ENCODE measurements at places on chromosomes 3 and 15.

DNA sequence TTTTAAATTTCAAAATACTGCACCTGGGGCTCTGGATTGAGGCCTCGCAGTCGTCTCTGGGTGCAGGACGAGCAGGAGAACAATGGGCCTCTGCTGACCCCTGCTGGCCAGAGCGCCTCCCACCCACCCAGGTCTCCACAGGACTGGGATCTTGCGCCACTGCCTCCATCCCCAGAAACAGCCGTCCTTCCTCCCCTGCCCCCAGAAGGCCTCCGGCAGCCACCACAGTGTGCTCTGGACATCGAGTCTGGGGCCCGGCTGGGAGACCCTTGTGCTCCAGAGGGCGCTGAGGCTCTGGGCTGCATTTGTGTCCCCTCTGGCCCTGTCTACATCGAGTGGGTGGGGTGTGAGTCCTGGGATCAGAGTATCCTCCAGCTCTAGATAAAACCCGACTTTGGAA, 6.7 kb upstream of the ACSBG1 start:
- peak; percentile 80 for DNase-seq

DNA sequence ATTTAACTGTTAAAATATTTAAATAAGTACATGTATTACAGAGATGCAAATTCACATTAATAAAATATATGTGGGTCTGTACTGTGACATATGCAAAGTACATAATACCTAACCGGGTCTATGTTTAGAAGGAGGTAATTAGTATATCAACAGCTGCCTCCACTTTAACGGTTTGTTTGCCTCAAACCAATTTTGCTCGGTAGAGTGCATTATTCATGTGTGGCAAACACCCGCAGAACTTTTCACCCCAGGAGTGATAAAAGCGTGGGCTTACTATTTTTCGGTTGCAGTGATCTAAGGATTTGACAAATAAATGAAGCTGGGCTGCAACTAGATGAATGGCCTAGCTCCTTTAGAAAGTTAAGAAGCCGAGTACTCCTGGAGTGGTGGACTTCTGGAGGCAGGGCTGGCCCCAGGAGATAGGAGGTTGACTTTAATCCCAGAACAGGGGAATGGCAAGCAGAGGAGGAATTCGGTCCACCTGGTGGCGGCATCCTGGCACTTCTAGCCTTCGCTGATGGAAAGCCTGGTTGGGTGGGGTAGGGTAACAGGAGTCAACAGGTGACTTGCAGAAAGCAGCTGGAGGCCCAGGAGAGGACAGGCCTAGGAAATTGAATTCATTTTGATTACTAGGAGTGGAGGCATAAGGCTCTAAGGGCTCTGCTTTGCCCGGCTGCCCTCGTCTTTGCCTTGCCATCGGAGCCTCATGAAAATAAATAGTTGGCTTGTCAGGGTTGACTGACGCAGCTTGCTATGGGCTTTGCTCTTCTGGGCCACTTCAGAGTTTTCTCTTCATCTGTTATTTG, 2.4 kb downstream of the SLCO3A1 start:
- peak; percentile 21 for DNase-seq

DNA sequence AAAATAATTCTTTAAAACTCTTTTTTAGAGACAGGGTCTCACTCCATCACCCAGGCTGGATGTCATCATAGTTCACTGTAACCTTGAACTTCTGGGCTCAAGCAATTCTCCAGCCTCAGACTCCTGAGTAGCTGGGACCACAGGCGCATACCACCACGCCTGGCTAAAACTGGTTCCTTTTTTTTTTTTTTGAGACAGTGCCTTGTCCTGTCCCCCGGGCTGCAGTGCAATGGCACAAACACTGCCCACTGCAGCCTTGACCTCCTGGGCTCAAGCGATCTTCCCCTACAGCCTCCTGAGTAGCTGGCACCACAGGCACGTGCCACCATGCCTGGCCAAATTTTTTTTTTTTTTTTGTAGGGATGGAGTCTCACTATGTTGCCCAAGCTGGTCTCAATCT, 23.7 kb upstream of the FURIN start:
- no peak for DNase-seq

GRCh38 chr3:14366915-14367823, 35.2 kb upstream of the SLC6A6 start:
- DNase-seq, result no peak

- no peak for DNase-seq
Measured at GRCh38 chr3:116338713-116339112, 106.6 kb downstream of the LSAMP start.

- DNase-seq, result no peak
Measured at GRCh38 chr3:111979434-111980038, 710 bp downstream of the ABHD10 start.

GRCh38 chr3:10315771-10316344, 5.1 kb downstream of the SEC13 start:
- DNase-seq, result no peak

GRCh38 chr15:28093752-28094535, 5.2 kb downstream of the OCA2 start:
- no peak for DNase-seq

- DNase-seq, result peak; percentile 45
Measured at GRCh38 chr15:43285609-43286037, 18.9 kb upstream of the TGM5 start.

GRCh38 chr3:125602752-125603649, 7.7 kb upstream of the OSBPL11 start:
- DNase-seq, result no peak

GRCh38 chr15:68479870-68480269, 47.9 kb upstream of the ITGA11 start:
- no peak for DNase-seq

DNA sequence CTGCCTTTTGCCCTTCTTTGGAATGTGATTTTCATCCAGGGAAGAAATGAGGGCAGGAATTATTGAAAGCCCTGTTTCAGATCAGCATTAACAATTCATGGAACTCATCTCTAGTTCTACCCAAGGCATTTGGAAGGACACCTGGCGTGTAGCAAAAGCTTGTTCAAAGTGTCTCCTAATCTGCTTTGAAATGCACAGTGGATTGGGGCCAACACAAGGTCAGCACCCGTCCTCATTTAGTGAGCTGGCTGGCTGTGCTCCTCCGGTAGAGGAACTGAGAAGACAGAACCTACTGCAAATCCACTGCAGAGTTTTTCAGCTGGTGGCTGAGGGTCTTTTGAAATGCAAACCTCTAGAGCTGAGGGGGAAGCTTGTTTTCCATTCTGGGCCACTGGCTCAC, 141.6 kb upstream of the STT3B start:
- DNase-seq, result no peak

DNA sequence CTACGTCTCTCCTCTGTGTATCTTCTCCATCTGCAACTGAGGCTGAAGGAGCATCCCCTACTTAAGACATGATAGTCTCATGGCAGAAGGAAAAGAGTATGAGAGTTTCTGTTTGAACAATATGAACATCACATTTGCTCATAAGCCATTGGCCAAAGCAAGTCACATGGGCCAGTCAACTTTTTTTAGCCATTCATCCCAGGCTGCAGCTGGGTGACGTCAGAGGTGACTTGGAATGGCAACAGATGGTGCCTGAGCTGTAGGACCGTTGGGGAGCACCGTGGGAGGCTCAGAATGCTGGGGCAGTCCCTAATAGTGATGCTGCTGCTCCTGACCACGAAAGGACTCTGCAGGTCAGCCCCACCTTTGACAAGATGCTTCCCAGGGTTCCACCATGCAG, 58.7 kb downstream of the CRTC3 start:
- no peak for DNase-seq

- no peak for DNase-seq
Measured at GRCh38 chr3:40504636-40505430, 1.0 kb upstream of the ZNF620 start.

GRCh38 chr3:21393683-21394311, 357.2 kb downstream of the ZNF385D start:
- DNase-seq, result no peak

DNA sequence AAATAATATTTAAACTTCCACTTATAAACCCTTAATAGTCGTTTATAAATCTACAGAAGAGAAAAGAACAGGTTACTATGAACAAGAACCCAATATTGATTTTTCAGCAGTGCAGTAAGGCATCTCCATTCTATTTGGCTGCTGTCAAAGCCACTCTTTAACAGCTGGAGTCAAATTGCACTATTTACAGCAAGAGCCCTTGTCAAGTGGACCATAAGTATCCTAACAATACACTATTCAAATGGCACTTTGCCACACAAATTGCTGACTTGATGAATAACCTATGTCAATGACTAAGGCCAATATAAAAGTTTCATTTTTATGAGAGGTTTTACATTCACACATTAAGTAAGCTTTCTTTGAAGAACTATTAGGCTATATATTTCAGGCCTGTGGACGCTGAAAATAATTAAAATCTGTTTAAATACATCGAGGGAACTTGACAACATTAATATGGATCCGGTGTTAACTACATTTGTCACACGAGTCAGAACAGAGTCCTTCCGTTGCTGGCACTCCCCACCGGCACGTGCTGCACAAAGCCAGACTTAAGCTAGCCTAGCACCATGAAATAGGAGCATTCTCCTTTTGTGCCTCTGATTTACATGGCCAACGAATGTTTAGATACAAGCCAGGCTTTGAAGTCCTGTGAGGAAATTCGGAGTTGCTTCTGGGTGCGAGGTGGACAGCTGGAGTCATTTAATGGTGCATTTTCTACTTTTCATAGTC, 100.5 kb downstream of the WDR72 start:
- no peak for DNase-seq

GRCh38 chr15:31774045-31774444, 256.3 kb upstream of the CHRNA7 start:
- no peak for DNase-seq

- DNase-seq, result no peak
Measured at GRCh38 chr3:180626844-180627243, 24.9 kb downstream of the TTC14 start.

- no peak for DNase-seq
Measured at GRCh38 chr15:71230303-71230702, 115.0 kb downstream of the THSD4 start.

GRCh38 chr3:81549831-81550230, 211.6 kb downstream of the GBE1 start:
- no peak for DNase-seq

GRCh38 chr3:100682056-100682853, 27.0 kb upstream of the TFG start:
- DNase-seq, result no peak

GRCh38 chr15:66489179-66489791, 8.3 kb downstream of the SNAPC5 start:
- no peak for DNase-seq

- DNase-seq, result no peak
Measured at GRCh38 chr15:80615783-80616391, 79.2 kb upstream of the ABHD17C start.

DNA sequence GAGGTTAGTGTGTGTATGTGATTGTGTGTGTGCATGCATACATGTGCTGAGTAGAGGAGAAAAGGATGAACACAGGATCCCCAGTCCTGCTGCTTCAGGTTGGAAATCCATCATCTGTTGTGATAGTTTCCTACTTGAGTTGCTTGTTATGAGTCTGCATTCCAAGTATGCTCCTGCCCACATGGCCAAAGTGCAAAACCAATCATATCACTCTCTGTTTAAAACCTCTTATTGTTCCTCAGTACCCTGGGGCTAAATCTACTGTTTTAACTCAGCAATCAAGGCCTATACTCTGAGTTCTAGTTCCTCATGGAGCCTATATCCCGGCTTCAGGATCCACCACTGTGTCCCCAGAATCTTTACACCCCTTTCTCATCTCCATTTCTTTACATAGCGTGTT, 139.9 kb upstream of the TLE3 start:
- DNase-seq, result no peak

DNA sequence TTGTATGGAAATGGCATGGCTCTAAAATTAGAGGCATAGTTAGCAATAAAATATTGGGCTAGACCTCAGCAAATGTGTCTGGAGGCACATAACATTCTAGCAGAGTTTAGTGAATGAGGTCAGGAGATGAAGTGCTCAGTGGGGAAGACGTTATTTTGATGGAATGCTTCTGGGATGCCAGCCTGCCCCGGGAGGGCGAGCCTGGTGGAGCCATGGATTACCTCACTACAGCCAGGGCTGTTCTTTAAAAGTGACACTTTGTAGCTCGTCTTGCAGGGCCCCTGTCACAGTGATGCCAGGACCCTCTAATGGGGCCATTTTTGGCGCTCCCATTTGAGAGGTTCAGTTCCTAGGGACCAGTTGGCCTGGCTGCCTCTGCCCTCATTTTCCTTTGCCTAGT, 48.5 kb downstream of the PXYLP1 start:
- no peak for DNase-seq

Measured in 8988T (cell line).